ENCODE measurements at places on chromosomes 3 and 15.

DNA sequence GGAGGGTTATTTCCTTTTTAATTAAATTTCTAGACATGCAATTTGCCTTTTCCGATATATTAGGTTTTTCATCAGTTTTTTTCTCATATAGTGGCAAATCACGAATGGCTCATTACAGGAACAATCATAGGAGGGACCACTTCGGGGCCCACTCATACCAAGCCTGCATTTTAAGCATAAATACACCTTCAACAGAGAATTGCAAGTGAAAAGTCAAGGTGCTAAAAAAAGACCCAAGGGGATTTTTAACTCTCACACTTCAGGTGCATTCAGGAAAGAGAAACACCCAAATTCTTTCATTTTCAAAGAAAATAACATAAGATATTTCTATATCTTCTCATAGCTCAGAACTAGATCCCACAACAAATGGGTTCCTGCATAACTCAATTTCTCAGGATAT, 979.6 kb upstream of the NR2F2 start:
- DNase-seq: no peak

- DNase-seq: no peak
Observed at GRCh38 chr15:53588773-53589172, 170.7 kb downstream of the WDR72 start.

GRCh38 chr3:191781044-191781443, 320.1 kb downstream of the PYDC2 start:
- DNase-seq: no peak

DNA sequence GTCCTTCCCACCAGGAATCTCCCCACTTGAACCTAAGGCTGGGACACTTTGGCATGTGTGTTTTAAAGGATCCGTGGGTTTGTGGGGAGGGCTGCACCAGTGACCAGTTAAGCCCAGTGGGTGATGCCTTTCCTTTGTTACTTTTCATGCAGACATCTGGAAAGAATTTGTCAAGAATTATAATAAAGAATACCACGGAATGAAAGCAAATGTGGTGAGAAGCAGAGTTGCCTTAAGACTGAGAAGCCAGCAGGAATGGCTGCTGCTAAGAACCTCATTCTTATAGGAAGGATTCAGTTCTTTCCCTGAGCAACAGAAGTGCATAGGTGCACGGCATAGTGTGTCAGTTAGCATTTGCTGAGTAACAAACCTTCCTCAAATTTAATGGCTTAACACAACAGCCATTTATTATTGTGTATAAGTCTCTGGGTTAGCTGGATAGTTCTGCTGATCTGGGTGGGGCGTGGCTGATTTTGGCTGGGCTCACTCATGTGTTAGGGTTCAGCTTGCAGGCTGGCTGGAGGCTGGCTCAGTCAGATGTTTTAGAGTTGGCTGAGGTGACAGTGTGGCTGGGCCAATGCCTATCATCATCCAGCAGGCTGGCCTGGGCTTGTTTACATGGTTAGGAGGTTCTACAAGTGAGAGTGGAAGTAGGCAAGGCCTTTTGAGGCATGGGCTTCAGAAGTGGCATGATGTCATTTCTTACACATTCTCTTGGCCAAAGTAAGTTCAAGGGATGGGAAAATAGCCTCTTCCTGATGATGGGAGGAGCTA, 262.7 kb upstream of the CTDSPL start:
- no peak for DNase-seq

DNA sequence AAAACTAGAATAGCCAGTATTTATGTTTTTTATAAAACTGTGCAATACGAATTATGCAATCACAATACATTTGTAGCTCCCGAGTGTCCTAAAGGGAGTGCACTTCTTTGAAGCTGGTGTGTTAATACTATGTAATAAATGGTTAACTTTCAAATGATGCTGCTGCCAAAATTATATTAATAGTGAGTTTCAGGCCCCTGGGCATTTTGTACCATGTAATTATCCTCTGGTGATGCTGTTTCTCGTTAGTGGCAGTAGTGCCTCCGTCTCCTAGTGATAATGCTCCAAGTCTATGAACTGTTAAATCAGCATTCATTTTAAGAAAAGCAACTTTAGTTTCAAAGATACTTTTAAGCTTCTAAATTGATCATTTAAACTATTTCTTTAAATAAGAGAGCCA, 132.7 kb upstream of the BHLHE40 start:
- DNase-seq: no peak

DNA sequence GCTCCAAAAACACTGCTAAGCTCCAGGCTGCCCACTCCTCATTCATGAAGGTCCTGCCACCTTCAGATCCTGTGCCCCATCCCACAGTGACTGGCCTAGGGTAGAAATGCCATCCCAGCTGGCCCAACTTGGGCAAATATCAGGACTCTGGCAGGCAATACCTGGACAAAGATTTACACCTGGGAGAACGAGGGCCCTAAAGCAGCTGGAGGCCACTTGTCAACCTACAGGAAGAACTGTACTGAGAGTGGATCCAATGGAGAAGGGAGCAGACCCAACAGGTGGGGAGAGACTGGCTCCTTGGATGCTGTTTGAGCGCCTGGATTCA, 57.1 kb upstream of the GATA2 start:
- no peak for DNase-seq

GRCh38 chr3:176619833-176620232, 577.4 kb downstream of the TBL1XR1 start:
- no peak for DNase-seq

DNA sequence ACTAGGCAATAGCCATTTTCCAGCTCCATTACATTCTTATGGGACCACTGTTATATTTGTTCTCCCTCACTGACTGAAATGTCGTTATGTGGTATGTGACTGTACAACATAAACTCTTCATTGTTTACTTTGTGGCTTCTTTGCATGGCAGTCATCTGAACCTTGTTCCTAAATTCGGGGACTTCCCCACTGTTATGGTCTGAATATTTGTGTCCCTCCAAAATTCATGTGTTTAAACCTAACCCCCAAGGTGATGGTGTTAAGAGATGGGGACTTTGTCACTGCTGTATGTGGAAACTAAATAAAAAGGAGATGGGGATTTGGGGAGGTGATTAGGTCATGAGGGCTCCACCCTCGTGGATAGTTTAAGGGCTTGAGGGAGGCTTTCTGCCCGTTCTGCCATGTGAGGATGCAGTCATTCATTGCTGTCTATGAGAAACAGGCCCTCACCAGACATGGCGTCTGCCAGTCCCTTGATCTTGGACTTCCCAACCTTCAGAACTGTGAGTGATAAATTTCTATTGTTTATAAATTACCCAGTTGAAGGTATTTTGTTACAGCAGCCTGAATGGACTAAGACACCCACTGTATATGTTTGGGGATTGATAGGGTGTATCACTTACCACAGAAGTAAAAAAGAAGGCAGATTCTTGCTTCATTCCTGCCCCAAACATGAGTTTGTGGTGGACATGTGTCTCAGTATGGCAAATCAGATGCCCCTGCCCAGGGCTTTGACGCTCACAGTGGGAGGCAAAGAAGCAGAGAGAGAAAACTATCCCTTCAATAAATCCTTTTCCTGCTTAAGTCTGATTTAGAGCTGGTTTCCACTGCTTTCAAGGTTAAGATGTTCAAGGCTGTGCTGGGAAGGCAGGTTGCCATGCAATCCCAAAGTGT, 138.0 kb upstream of the UBE2E1 start:
- DNase-seq: no peak

DNA sequence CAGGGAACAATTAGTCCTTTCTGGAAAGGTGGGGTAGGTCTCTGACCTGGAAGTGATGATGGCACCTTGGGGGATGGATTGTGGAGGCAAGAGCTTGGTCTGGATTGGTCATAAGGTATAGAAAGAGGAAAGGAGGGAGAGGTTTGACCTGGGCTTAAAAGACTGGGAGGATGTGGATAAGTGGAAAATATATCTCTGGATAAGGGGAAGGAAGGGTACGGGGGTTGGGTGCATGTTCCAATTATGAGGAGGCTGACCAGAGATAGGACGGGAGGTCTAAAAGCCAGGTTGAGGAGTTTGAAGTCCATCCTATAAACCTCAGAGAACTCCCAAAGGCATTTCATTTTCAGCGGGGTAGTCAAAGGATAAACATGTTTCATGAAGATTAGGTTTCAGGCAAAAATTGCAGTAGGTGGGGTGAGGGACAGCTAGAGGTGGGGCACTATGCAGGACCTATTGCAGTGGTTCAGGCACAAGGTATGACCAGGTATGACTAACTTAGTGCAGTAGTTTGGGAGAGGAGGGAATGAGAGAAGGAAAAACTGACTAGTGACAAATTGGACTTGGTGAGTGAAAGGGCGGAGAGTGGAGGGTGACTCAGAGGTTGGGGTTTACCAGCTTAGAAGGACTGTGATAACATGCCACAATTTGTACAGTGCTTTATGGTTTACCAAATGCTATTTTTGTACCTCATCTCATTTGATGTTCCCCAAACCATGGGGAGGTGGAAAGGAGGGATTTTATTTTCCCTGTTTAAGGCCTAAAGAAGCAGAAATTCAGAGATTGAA, 10.7 kb downstream of the PDE8A start:
- no peak for DNase-seq

- no peak for DNase-seq
Observed at GRCh38 chr3:113912552-113913236, 35.1 kb upstream of the ZDHHC23 start.

DNA sequence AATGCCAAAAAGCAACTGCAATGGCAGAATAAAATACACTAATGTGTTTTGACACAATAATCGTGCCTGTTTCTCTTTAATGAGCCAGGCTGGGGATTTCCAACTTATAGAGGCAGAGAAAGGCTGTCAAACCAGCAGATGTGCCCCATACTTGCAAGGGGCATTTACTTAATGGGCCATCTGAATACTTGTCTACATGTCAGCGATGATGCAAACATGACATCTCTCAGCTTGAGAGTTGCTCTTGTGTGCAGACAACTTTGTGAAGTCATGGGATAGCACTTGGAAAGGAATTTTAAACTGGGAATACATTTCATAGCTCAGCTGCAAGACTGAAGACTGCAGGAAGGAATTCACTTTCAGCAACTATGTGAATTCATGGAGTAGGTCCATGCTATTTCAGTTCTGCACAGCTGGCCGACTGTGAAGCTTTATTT, 127.4 kb upstream of the ADAMTS9 start:
- no peak for DNase-seq

DNA sequence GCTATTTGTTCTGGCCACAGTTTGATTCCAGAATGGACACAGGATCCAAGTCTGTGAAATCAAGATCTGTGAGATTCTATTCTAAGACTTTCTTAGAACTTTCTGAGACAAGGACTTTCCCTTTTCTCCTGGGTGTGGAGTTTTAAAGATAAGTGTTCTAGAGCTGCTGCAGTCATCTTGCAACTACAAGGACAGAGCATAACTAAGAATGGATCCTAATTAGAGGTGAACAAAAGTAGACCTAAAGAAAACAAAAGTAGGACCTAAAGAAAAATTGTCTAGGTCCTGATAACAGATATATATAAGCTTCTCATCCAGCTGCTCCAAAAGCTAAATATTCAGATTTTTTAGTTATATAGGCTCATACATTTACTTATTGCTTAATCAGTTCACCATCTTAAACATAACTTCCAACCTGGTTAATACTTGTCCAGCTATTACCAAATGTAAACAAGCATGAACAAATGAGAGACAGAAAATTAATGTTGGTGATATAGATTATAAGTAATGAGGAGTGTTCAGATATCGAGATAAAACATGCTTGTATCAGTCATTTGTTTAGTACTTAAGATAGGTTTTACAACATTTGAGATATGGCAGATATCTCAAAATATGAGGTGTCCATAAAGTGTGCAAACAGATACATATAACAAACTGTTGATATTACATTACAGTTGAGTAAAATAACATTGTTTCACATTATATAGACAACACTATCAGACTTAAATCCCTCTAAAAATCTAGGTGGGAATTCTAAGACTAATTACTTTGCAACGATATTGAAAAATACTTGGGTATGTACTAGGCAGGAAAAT, 75.1 kb downstream of the CD200 start:
- DNase-seq: no peak

DNA sequence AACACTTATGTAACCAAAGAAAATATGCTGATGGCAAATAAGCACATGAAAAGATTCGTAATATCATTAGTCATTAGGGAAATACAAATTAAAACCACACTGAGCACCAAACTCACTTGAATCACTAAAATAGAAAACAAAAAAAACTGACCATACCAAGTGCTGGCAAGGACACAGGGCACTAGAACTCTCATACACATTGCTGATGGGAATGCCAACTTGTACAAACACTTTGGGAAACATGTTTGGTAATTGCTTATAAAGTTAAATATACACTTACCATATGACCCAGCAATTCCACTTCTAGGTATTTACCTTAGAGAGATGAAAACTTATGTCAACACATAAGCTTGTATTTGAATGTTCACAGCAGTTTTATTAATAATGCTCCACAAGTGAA, 95.5 kb downstream of the TFDP2 start:
- no peak for DNase-seq

- DNase-seq: no peak
Observed at GRCh38 chr15:93150910-93151881, 62.2 kb upstream of the RGMA start.

GRCh38 chr3:98765721-98766120, 2.6 kb downstream of the ST3GAL6 start:
- DNase-seq: no peak

- no peak for DNase-seq
Observed at GRCh38 chr3:98561727-98562521, 30.1 kb downstream of the GPR15 start.

GRCh38 chr3:129352650-129353588, 74.2 kb downstream of the HMCES start:
- no peak for DNase-seq

GRCh38 chr3:54619531-54619930, 308.3 kb downstream of the LRTM1 start:
- DNase-seq: no peak

- no peak for DNase-seq
Observed at GRCh38 chr3:3699816-3700633, 99.2 kb upstream of the LRRN1 start.

DNA sequence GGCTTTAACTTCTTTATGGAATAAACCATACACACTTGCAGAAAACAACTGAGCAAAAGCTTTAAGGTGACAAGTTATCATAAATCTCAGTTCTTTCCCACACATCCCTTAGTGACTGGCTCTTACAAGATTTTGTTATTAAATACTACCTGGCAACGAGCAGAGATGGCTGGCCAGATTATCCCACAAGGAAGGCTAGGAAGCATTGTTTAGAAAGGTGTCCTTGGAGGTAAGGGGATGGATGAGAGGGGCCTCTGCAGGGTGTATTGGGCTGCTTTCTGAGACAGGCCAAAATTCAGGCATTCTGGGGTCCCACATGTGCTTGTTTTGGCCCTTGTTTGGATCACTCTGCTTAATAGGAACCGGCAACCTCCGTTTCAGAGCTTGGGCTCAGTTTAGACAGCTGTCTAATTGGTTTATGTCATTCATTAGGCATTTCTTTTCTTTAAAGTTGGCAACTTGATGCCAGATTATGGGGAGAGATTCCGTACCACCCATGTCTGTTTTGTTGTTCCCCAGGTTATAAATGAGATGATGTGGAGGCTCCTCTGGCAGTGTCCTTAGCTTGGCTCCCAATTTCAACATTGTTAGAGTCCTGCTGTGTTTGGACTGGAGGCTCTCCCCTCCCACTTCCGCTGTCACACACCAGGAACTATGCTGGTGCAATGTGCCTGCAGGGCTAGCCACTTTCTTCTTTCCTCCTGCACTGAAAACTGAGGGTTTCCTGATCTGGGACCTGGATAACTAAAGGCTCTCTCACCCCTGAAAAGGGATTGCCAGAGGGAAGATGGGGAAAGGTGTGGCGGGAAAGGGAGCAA, 121.1 kb downstream of the TPRG1 start:
- DNase-seq: no peak

GRCh38 chr3:143658116-143658515, 190.2 kb downstream of the SLC9A9 start:
- DNase-seq: no peak
